ENCODE measurements at places on chromosomes 5 and 9. TPM values are rescaled to one million over a fixed set of nuclear protein-coding genes. Genes with fewer than 3 reads are reported as not detected.
A peak's percentile ranks its signal among the peaks of the same experiment; 100 is the strongest.

DNA sequence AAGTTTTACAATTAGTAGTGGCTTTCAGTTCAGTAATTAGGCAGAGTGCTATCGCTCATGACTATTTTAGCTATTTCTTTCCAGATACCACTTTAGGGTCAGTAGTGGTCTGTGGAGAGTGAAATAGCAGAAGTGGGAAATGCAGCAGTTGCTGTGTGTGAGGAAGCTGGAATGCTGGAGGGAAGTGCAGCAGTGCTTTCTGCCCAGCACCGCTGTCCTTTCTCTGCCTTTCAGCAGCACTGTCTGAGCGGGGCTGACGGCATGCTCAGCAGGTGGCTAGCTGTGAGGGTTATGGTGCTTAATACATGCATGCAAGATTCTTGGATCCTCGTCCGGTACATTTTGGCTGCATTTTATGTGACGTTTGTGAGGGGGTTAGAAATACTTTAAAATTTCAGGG lies 213.9 kb downstream of the PBX3 start:
- H3K4me1 ChIP-seq, result peaks cover 2% of the 10 kb centered on the region
- no peak for DNase-seq
- H3K27me3 ChIP-seq, result no peaks in the 10 kb centered on the region
- no peak overlapping the region for H3K4me3 ChIP-seq

DNA sequence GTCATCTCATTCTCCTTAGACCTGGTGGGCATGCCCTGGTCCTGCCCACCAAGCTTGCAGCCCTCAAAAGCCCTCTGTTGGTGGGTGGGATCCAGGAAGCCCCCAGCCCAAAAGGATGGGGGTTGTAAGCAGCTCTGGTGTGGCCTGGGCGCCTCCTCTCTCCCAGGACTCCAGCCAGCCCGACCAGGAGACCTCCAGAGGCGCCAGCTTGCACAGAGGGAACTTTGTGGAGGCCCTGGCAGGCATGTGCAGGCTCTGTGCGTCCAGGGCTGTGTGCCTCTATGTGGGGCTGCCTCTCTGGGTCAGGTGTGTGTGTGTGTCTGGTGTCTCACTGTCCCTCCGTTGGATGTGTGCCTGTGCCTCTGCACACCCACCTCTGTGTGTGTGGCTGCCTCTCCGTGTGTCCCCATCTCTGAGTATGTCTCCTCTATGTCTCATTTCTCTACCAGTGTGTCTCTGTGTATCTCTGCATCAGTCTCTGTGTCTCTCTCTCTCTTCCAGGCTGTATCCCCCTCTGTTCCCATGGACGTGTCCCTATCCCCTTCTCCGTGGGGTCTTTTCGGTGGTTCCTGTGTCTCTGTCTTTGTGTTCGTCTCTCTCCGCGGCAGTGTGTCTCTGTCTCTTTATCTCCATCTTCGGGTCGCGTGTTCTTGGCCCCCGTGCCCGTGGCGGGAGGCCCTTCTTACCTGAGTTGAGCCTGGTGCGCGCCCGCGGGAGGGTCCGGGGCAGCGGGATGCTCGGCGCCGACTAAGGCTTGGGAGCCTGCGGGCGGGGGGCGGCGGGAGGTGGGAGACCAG lies 501 bp downstream of the ENHO start:
- H3K27me3 ChIP-seq, result peaks cover 32% of the 10 kb centered on the region
- peak overlapping the region; percentile 40 for H3K27ac ChIP-seq
- DNase-seq, result no peak
- H3K4me1 ChIP-seq, result peaks cover 18% of the 10 kb centered on the region
- H3K36me3 ChIP-seq, result no peaks in the 10 kb centered on the region

DNA sequence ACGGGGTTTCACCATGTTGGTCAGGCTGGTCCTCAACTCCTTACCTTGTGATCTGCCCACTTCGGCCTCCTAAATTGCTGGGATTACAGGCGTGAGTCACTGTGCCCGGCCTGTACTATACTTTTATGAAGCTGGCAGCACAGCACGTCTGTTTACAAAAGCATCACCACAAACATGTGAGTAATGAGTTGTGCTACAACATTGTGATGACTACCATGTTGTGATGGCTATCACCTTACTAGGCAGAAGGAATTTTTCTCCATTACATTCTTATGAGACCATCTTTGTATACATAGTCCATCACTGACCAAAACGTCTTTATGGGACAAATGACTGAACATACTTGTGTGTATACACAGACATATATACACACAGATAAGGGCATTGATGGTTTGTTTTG lies 1019.0 kb downstream of the CDH18 start:
- H3K4me3 ChIP-seq, result no peak overlapping the region
- H3K27me3 ChIP-seq, result no peaks in the 10 kb centered on the region
- H3K36me3 ChIP-seq, result no peaks in the 10 kb centered on the region
- H3K27ac ChIP-seq, result no peak overlapping the region

DNA sequence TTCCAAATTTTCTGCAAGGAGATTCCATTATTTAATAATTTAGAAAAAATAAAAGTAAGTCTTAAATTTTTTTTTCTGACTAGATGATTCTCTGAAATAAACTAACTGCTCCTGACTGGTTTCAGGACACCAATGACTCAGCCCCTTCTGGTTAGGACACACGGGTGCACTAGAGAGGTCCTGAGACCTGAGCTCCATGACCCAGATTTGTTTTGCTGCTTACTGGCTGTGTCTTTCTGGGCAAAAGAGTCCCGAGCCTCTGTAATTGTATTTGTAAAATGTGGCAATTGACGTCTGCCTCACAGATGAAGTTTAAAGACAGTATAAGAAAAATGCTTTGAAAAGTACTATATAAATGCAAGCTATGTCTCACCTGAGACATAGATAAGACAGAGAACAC lies 89.1 kb downstream of the SLC24A2 start:
- no peak overlapping the region for H3K27ac ChIP-seq
- no peaks in the 10 kb centered on the region for H3K27me3 ChIP-seq
- no peaks in the 10 kb centered on the region for H3K36me3 ChIP-seq
- H3K4me3 ChIP-seq, result no peak overlapping the region

DNA sequence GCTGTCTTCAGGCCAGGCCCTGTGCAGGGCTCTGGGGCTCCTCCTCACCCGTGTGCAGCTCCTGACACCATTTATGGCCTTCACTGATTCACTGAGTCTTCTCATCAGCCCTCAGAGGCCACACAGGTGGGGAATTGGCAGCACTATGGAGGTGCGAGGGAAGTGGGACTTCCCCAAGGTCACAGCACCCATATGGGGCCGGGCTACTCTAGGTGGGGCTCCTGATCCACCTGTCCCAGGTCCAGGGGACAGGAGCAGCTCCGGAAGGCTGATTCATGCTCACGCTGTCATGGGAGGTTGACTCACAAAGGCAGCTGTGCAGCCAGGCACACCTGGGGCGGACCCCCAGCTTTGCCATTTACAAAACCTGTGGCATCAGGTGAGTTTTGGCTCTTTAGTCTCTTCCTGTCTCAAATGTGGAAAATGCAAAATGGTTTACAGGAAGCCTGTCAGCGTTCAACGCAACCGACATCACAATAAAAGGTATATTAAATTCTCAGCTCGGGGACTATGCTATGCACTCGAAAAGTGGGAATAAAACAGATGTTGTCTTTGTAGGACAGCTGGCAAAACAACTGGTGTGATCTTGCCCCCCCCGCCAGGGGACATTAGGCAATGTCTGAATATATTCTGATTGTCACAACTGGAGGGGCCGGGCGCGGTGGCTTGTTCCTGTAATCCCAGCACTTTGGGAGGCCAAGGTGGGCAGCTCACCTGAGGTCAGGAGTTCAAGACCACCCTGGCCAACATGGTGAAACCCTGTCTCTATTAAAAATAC lies 15.0 kb downstream of the NAIF1 start:
- H3K27me3 ChIP-seq, result peaks cover 6% of the 10 kb centered on the region
- DNase-seq, result no peak
- no peak overlapping the region for H3K4me3 ChIP-seq
- no peaks in the 10 kb centered on the region for H3K4me1 ChIP-seq

PSAT1 gene
- 130 TPM for total RNA-seq

GRXCR2 gene
- total RNA-seq, result not detected

IFNA17 gene
- not detected for total RNA-seq
